SW 1271 (cell line): ENCODE measurements at places on chromosomes 16 and 17.

DNA sequence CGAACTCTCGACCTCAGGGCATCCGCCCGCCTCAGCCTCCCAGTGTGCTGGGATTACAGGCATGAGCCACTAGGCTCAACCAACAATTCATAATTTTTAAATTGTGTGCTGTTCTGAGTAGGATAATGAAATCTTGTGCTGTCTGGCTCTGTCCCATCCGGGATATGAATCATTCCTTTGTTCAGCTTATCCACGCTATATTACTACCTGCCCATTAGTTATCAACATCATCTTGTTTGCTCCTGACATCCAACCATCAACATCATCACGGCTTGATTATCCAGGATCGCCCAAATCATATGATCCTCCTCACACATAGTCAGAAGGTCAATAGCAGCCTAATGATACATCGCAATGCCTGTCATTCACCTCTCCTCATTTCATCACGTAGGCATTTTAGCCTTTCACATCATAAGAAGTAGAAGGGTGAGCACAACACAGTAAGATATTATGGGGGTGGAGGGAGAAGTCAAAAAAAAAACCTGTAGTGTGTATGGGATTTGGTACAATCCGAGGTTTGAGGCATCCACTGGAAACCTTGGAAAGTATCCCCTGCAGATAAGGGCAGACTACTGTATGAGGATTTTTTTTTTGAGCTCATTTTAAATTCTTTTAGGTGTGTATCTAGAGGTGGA lies 77.0 kb upstream of the SIAH1 start:
- no peak for DNase-seq

- no peak for DNase-seq
Measured at GRCh38 chr17:43010667-43011308, 4.2 kb downstream of the IFI35 start.

DNA sequence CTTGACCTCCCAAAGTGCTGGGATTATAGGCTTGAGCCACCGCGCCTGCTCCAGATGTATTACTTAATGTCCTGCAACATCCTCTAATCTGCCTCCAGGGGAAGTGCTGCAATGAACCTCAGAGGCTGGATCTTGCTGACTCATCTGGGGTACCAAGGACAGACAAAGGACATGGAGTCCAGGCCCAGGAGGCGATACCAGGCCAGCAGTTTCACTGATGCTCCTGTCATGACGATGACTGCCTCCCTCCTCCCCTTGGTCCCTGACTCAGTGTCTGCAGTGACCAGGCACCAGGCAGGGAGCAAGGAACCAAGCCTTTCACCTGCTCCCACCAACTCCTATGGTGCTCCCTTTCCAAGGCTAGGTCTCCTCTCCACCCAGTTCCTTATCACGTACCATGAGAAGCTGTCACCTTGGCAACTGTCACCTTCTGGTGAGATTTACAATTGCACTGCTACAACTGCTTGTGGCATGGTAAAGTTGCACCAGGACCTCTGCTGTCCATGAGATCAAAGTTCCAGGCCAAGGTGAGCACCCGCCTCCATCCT lies 21.6 kb upstream of the PHOSPHO1 start:
- no peak for DNase-seq

- no peak for DNase-seq
Measured at GRCh38 chr16:52533296-52533695, 13.6 kb downstream of the TOX3 start.

- no peak for DNase-seq
Measured at GRCh38 chr17:59415397-59415796, 83.9 kb downstream of the YPEL2 start.

- DNase-seq: no peak
Measured at GRCh38 chr16:2238150-2238837, 2.0 kb downstream of the DNASE1L2 start.

GRCh38 chr16:25693631-25694030 lies 1.9 kb downstream of the HS3ST4 start:
- DNase-seq: no peak

DNA sequence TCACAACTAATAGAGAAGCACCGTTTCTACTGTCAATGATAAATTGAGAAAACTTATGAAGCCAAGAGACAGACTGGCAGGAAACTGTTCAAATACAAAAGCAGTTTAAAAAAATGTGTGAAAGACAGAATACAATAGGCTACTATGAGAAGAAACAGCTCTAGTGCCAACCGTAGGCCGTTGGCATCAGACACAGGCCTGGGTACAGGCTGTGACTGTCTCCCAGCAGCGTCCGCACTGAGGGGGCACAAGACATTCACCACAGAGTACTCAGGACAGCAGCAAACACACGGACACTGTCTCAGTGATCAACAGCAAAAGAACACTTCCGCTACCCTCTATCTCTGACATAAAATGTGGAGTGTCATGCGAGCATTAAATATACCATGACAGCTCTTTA lies 7.8 kb upstream of the C1QBP start:
- no peak for DNase-seq

- DNase-seq: no peak
Measured at GRCh38 chr16:3070608-3071111, 5.2 kb downstream of the IL32 start.

GRCh38 chr17:77475016-77475976 lies 334.5 kb downstream of the SEC14L1 start:
- DNase-seq: no peak

DNA sequence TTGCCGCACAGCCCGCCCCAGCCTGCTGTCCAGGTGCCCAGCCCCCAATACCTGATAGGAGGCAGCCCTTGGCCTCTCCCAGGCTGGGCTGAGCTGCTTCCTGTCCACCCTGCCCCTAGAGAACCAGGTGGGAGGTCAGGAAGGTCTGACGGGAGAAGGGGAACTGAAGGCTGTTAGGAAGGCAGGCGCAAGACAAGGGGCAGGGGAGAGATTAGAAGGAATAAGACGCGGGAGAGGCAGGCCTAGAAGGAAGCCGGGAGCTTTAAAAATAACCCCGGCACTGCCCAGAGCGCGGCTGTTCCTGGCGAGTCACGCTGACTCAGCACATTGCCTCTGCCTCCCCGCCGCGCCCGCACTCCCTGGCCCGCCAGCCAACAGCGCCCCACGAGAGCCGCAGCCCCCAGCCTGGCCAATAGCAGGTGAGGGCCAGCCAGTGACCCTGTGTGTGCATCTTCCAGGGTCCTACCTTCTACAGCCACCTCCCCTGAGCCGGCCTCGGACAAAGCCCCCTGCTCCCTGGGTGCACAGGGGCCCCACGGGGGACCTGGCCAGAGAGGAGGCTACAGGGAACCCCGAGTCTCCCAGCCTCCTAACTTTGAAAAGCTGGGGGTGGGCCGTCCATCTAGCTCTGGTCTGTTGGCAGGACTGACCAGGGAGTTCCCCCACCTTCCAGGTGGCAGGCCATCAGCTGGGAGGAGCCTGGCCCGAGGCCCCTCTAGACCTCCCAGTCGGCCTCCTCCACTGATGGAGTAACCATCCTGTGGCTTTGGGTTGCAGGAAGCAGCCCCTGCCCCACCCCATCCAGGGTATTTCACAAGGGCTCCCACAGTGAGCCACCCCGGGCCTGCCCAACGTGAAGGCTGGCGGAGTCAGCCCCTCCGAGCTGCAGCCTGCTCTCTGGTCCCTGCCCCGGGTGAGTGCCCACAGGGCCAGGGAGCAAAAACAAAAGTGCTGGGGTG lies 4.0 kb downstream of the MAFG start:
- no peak for DNase-seq
